Stimulated activated CD8-positive, alpha-beta memory T cell treated with anti-CD3 and anti-CD28 coated beads, Interleukin-4, amount 100 ng/mL, for 48 hours (primary cell): ENCODE measurements at places on chromosomes 6 and 20.

GRCh38 chr20:3614466-3614865, 48.7 kb downstream of the GFRA4 start:
- no peak for DNase-seq

DNA sequence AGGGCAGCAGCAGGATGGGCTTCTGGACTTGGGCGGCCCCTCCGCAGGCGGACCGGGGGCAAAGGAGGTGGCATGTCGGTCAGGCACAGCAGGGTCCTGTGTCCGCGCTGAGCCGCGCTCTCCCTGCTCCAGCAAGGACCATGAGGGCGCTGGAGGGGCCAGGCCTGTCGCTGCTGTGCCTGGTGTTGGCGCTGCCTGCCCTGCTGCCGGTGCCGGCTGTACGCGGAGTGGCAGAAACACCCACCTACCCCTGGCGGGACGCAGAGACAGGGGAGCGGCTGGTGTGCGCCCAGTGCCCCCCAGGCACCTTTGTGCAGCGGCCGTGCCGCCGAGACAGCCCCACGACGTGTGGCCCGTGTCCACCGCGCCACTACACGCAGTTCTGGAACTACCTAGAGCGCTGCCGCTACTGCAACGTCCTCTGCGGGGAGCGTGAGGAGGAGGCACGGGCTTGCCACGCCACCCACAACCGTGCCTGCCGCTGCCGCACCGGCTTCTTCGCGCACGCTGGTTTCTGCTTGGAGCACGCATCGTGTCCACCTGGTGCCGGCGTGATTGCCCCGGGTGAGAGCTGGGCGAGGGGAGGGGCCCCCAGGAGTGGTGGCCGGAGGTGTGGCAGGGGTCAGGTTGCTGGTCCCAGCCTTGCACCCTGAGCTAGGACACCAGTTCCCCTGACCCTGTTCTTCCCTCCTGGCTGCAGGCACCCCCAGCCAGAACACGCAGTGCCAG, at the start of gene TNFRSF6B:
Gene TNFRSF6B (plus strand): TSS at position 25 of the 729 bp plus-strand sequence. CDS start 116 bp downstream, at position 141.
- DNase-seq, result peak; percentile 52

DNA sequence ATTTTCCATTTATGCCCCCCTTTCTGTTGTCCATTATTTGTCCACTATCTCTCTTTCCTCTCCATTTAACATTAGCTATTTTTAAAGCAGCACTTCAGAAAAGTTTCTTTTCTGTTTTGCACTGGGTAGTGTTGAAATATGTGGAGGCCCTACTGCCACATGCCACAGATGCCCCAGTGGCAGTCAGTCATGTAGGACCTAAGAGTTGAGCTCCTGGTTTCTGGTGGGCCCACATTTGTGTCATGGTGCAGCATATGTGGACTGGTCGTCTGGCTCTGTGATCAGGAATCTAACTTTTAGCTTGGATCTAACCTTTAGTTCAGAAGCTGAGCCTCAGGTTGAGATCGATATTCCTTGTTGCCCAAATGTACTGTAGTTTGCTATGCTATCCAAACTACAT, 54.8 kb downstream of the HFE start:
- DNase-seq, result no peak

- DNase-seq, result no peak
Measured at GRCh38 chr6:39217177-39217864, 12.0 kb downstream of the KCNK5 start.

DNA sequence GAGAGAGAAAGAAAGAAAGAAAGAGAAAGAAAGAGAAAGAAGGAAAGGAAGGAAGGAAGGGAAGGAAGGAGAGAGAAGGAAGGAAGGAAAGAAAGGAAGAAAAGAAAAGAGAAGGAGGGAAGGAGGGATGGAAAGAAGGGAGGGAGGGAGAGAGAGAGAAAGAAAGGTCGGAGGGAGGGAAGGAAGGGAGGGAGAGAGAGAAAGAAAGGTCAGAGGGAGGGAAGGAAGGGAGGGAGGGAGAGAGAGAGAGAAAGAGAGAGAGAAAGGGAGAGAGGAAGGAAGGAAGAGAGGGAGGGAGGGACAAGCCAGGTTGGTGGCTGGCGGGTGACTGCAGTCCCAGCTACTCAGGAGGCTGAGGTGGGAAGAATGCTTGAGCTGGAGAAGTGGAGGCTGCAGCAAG, 27.3 kb upstream of the ZNF184 start:
- no peak for DNase-seq

GRCh38 chr6:14273191-14273590, 155.6 kb downstream of the CD83 start:
- peak; percentile 14 for DNase-seq

GRCh38 chr6:158808941-158809678, 10.1 kb downstream of the EZR start:
- peak; percentile 24 for DNase-seq
